Stimulated activated memory B cell treated with anti-CD40 and anti-IgM and Interleukin-4, amounts not matched to agents 10 μg/mL and 1 μg/mL and 100 μg/mL, for 72 hours (primary cell): ENCODE measurements at places on chromosomes 3 and 15.

DNA sequence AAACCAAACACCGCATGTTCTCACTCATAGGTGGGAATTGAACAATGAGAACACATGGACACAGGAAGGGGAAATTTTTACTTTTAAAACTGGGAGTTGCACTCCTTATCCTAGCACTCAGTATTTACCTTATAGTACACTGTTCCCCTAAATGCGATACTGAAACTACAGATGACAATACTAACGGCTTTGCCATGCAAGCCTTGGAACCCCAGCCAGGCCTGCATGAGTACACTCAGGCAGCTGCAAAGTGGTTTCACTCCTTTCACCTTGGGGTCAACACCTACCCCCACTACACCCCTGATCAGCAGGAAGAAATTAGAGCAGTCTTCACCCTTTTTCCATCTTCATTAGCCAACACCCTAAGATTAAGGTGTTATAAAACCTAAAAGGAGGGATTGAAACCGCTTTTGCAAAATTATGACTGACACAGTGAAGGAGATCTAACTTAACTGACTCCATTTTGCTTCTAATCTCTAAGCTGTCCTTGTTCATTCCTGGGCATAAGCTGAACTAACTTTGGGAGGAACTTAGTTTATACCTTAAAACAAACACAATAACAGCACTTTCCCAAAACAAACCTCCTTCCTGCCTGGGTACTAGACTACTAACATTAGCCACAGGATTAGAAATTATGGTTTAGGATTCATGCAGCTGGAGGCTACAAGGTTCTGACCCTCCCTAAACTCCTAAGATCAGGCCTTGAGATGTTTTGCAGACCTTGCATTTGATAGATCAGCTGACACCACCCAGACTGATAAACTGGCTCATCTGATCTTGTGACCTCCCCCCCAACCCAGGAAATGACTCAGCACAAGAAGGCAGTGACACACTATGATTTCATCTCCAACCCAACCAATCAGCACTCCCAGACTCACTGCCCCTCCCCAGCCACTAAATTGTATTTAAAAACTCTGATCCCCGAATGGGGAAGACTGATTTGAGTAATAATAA is 452.1 kb upstream of the PPP2R3A start:
- no peak for ATAC-seq

GRCh38 chr3:15743587-15744009 is 54.2 kb downstream of the ANKRD28 start:
- ATAC-seq = no peak

GRCh38 chr3:123833398-123833785 is 50.7 kb downstream of the MYLK start:
- no peak for ATAC-seq

- ATAC-seq = no peak
Measured at GRCh38 chr3:10722911-10723310, 93.1 kb upstream of the SLC6A11 start.

DNA sequence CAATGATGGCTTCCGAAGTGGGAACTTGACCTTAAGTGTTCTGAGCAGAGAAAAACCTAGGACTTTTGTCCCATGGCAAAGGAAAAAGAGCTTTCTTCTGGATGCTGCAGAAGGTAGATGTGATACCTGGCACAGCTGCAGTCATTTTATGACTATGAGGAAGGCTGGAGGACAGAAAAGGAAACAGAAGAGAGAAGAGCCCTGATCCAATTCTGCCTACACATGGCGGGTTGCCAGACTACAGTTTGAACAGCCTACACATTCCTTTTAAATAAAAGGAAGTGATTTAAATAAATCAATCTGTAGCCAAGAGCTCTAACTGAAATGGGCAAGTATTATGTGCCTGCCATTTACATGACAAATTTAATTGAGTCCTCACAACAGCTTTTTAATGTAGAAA is 43.6 kb upstream of the CHRNB4 start:
- ATAC-seq = no peak
